ENCODE measurements at places on chromosomes 13 and 19.

DNA sequence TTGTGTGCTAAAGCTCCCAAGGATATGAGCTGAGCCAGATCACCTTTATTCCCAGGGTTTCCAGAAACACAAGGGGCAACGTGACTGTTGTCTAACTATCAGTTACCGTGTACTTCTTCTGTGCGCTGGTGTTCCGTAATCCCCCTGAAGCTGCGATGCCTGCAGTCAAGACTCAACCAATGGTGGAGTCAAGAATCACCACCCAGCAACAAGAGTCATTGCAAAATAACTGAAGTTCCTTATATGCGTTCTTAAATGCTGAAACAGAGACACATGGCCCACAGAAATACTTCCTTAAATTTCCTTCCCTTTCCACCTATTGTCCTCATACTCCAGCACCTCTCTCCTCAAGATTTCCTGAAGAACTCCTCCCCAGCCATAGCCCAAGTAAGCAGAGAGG lies 200.2 kb downstream of the KATNAL1 start:
- DNase-seq = no peak

DNA sequence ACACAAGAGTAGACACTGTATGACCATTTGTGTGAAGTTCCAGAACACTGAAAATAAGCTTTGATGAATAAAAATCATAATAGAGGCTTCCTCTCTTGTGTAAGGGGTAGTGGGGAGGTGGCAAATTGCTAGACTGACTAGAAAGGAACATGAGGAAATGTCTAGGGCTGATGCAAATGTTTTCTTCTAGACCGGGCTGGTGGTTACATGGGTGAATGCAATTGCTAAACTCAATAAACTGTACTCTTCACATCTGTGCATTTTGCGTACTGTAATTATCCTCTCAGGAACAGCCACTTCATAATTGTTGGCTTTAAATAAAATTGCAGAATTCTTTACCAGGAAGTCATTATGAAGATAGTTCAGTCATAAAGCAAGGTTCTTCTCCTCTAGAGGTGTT lies 5.2 kb upstream of the KBTBD7 start:
- DNase-seq = no peak

GRCh38 chr19:39032063-39032918 lies at the start of gene FBXO27:
Gene FBXO27 (minus strand): TSS chr19:39032549. CDS start chr19:39032227, 322 bp downstream.
- DNase-seq = peak; percentile 95

DNA sequence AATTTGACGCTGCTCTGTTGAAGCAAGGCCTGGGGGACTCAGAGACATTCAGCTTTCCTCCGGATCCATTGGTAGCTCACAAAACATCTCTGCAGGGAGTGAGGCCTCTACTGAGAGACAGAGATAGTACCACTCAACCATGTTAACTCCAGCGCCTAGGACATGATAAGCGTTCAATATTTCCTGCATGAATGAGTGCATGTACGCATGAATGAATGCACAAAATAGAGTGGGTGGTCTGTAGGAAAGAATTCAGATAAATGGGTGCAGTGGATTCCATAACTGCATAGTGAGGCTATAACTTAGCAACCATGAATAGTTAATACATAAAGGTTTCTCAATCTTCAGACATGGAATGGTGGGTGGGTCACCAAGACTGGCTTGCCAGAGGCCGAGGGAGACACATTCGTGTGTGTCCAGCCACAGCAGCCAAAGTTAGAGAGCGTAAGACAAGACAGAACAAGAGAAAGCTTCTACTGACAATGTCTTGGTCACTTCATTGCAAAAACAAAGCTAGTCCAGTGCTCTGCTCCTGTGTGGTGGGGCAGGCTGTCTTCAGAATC lies 36.3 kb upstream of the RCBTB2 start:
- no peak for DNase-seq
